ENCODE measurements at places on chromosomes 3 and 15.

DNA sequence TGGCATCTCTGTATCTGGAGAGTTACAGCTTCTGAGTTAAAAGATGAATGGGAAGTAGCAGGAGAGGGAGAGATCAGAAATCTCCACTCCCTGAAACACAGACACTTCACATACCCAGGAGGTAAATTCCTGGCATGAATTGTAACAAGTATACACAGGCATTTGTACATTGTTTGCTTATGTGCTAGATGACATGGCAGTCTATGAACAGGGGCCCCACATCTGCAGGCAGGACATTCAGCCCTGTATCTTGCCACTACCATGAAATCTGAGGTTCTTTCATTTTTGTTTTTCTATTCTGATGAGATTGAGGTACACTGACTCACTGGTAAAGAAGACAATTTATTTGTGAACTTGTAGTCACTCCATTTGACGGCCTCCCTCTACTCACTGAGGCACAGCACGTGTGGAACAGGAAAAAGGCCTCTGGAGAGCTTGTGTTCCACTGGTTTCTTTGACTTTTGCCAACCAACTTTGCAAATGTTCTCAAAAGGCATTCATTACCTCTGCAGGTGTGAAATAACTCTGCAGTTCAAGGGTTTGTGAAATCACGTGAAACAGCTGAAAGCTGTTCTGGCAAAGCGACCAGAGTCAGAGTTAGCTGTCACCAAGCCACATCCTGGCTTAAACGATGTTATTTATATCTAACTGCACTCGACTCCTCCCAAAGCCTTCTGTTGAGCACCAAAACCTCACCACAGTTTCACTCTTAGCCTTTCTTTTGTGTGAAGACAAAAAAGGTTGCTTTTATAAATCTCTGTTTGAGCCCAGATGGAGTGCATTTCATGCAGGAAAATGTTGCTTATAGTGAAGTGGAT is 401.3 kb upstream of the CFAP20DC start:
- no peak for DNase-seq

GRCh38 chr3:141400073-141400971 is 32.0 kb downstream of the ZBTB38 start:
- DNase-seq, result no peak

DNA sequence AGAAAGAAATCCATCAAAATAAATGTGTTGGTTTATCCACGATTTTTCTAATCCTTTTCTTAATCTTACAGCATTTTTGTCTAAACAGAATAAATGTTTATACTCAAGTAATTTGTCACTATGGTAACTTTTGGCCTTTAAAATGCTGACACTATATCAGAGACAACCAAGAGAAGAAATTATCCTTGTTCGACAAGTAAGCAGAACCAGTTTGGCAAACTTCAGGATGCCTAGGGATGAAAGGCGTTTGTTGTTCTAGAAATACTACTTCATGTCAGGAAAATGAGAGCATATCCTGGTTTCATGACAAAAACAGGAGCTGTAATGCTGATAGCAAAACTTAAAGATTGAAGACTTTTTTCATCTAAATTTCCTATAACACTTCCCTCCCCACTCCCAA is 308.0 kb upstream of the ATP11B start:
- no peak for DNase-seq

- no peak for DNase-seq
Measured at GRCh38 chr3:167930453-167930852, 165.3 kb downstream of the GOLIM4 start.

- DNase-seq, result no peak
Measured at GRCh38 chr15:46622851-46623250, 988.0 kb downstream of the SQOR start.

DNA sequence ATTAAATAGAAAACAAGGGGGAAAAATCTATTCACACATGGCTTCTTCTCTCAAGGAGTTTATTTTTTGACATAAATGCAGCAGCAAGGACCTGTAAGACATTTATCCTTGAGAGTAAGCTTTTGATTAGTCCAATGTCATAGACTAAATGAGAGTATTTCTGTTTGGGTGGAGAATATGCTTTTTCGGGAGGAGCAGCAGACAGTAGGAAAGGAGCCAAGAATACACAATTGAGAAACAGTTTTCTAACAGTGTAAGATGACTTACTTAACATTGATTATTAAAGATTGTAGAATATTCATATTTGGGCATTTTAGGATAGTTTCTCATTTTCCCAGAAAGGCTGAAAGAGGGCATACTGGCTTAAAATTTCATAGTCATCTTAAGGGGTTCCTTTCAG is 65.9 kb upstream of the PAQR5 start:
- no peak for DNase-seq

GRCh38 chr15:59158701-59159034 is 48.0 kb upstream of the LDHAL6B start:
- no peak for DNase-seq

GRCh38 chr3:154364849-154365248 is 40.6 kb upstream of the DHX36 start:
- no peak for DNase-seq

GRCh38 chr3:58177747-58178527 is 32.8 kb downstream of the DNASE1L3 start:
- peak; percentile 65 for DNase-seq

GRCh38 chr3:127774647-127775046 is 47.7 kb downstream of the MGLL start:
- no peak for DNase-seq

Data from breast epithelium (tissue), 4 donors.